Ascending aorta (tissue), 2 donors: ENCODE measurements at places on chromosomes 13 and 19.

- no peak for DNase-seq
- no peak overlapping the region for H3K27ac ChIP-seq
- H3K4me1 ChIP-seq = no peaks in the 10 kb centered on the region
Observed at GRCh38 chr13:24341439-24341838, 32.1 kb downstream of the C1QTNF9 start.

DNA sequence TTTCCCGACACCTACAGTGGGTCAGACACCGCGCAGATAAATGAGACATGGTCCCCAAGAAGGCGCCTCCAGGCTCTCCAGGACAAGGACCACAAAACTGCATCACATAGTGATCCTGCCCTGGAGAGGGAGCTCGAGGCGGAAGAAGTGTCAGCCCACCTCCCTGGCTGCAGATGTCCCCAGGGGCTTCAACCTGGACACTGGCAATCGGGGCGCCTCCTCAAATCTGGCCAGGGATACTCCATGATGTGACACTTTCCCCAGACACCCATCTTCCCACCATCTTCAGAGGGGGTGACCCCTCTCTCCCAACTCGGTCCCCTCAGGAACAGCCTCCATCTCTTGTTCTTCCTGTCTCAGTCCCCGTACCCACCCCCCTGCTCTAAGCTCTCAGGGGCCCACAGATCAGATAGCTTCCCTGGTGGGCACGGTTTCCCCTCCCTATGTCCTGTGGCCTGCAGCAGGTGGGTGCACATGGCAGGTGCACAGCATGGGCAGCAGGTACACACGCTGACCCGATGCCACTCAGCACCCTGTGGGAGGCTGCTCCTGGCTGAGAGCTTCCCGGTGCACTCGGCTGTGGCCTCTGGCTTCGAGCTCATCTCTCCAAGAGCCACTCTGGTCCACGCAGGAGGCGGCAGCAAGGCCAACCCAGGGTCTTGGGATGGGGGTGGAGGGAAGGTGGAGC lies 61.2 kb downstream of the PEPD start:
- no peak overlapping the region for H3K27ac ChIP-seq
- peak; percentile 54 for DNase-seq
- H3K4me1 ChIP-seq = no peaks in the 10 kb centered on the region
- no peak overlapping the region for H3K4me3 ChIP-seq

DNA sequence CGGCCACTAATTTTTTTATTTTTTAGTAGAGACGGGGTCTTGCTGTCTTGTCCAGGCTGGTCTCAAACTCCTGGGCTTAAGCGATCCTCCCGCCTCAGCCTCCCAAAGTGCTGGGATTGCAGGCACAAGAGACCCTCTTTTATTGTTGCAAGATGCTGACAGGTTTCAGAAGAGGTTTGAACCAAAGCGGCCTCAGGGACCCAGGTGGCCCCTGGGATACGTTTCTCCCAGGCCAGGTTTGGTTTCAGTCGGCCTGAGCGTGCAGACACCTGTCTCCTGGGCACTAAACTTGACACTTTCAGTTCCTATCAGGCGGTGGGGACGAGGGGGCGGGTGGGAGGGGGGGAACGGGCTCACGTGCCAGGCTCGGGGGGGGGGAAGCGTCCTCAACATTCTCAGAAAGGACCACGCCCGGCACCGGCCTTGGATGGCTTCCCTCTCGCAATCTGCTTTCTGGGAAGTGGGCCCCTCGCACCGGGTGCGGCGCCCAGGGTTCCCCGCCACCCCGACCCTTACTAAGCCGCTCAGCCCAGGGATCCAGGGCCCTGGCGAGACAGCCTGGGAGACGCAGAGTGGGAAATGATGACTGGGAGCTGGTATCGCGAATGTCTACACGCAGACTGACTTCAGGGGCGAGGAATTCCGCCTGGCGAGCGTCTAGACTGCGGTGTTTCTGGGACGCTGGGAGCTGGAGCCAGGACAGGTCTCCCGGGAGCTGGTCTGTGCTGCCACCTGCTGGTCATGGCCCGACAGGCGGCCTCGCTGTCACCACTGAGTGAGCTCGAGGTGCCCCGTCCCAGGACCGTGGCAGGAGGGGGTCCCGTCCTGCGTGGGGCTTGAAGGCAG lies 91.6 kb downstream of the GNG7 start:
- H3K4me1 ChIP-seq = no peaks in the 10 kb centered on the region
- no peaks in the 10 kb centered on the region for H3K27me3 ChIP-seq
- H3K4me3 ChIP-seq = peak overlapping the region; percentile 61
- no peaks in the 10 kb centered on the region for H3K36me3 ChIP-seq
- peak; percentile 80 for DNase-seq

GRCh38 chr13:49602005-49602404 lies 16.6 kb upstream of the RCBTB1 start:
- no peak overlapping the region for H3K4me3 ChIP-seq
- no peak overlapping the region for H3K27ac ChIP-seq
- H3K4me1 ChIP-seq = no peaks in the 10 kb centered on the region

DNA sequence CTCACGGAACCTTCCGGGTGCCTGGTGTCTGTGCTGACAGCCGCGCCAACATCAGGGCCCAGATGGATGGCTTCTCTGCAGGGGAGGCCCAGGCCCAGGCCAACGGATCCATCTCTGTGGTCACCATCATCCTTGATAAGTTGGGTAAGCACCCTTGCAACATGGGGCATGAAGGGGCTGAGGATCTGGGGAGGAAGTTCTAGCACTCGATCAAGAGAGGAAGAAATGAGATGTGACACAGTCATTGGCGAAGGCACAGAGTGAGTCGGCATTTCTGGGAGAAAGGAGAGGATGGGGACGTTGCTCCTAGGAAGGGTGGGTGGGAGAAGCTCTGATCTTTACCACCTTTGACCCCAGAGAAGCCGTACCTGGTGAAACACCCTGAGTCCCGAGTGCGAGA lies 4.4 kb downstream of the CILP2 start:
- peaks cover 13% of the 10 kb centered on the region for H3K27me3 ChIP-seq
- peaks cover 12% of the 10 kb centered on the region for H3K4me1 ChIP-seq
- H3K36me3 ChIP-seq = no peaks in the 10 kb centered on the region

- H3K27ac ChIP-seq = no peak overlapping the region
- H3K4me1 ChIP-seq = no peaks in the 10 kb centered on the region
- no peaks in the 10 kb centered on the region for H3K36me3 ChIP-seq
- no peaks in the 10 kb centered on the region for H3K27me3 ChIP-seq
Observed at GRCh38 chr19:56271151-56271550, 1.4 kb upstream of the EDDM13 start.

DNA sequence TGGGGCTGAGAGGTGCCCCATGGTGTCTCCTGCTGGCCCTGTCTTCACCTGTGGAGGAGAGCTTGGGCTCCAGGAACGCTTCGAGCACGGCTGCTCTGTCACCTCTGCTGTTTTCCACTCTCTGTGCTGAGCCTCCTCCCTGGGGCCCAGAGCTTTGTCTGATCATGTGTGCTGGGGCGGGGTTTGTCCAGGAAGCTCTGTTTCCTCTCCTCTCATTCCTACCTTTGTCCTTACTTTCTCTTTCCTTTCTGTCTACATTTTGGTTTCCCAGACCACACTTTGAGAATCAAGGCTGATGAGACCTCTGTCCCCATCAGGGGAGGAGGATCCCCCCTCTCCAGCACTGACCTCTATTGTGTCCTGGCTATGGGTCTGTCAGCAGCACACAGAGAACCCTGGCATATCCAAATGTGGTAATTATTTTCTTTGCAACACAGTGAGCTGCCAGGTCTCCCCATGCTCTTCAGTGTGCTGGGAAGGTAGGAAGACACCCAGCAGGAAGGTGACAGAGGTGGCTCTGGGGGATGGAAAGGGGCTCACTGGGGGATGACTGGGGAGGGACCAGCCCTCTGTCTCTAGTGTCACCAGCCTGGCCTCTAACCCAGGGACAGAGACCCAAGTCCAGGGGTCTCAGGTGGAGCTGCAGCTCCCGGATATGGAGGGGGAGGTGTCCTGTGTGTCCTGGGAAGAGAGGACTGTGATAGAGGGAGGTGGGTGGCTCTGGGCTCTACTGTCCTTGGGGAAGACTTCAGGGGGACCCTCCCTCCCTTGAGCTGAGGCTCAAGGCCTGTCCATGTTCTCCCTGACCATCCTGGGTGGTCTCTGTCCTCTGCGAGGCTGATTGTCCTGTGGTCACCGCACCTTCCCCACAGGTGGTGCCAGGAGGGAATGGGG lies at the start of gene CEACAM1:
TSS of gene CEACAM1 (minus strand) at position 128 of the 894 bp plus-strand sequence. CDS start at position 21, 107 bp downstream.
- H3K27ac ChIP-seq = no peak within 1 kb of the TSS
- H3K36me3 ChIP-seq = no peaks in the 10 kb centered on the region
- H3K4me1 ChIP-seq = no peaks in the 10 kb centered on the region
- no peaks in the 10 kb centered on the region for H3K27me3 ChIP-seq
- DNase-seq = no peak
- no peak within 1 kb of the TSS for H3K4me3 ChIP-seq

DNA sequence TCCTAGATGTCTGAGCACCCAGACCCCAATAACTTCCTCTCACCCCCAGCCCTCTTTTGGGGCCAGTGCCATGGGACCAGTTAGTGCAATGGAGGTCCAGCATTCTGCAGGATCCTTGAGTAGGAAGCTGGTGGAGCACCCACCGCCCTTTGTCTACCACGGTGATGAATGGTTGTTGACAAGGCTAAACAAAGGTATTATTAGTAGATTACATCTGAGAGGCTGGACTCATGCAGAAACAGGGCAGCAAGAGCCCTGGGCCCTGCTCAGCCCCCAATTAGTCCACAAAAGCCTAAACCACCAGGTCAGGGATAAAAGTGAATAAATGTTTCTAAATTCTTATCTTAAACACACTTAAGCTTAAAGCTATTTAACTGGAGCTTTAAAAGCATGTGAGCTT lies 196.5 kb upstream of the TSHZ3 start:
- no peaks in the 10 kb centered on the region for H3K4me1 ChIP-seq
- DNase-seq = no peak
- H3K4me3 ChIP-seq = no peak overlapping the region
- H3K36me3 ChIP-seq = no peaks in the 10 kb centered on the region
- H3K27ac ChIP-seq = no peak overlapping the region
- H3K27me3 ChIP-seq = no peaks in the 10 kb centered on the region

- H3K27me3 ChIP-seq = no peaks in the 10 kb centered on the region
- H3K4me3 ChIP-seq = no peak overlapping the region
- H3K27ac ChIP-seq = no peak overlapping the region
- H3K36me3 ChIP-seq = no peaks in the 10 kb centered on the region
- no peak for DNase-seq
Observed at GRCh38 chr13:20519875-20520274, 5.8 kb downstream of the CRYL1 start.

GRCh38 chr13:41327994-41328790 lies 17.1 kb downstream of the NAA16 start:
- H3K4me3 ChIP-seq = no peak overlapping the region
- H3K27me3 ChIP-seq = no peaks in the 10 kb centered on the region
- no peak for DNase-seq
- no peaks in the 10 kb centered on the region for H3K4me1 ChIP-seq

DNA sequence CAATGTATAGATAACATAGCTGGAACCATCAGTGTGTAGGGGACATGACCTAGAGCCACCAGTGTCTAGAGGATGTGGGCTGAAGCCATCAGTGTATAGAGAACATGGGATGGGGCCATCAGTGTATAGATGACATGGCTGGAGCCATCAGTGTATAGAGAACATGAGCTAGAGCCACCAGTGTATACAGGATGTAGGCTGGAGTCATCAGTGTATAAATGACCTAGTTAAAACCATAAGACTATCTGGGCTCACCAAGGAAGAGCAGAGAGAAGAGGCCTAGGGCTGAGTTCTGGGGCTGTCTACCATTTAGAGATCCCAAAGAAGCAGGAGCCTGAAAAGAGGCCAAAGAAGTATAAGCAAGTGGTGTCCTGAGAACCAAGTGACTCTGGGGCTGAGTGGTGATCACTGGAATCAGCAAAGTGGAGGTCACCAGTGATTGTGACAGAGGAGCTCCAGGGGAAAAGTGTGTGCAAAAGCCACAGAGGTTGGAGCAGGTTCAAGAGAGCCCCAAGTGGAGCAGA lies 41.0 kb downstream of the RFX2 start:
- H3K4me3 ChIP-seq = no peak overlapping the region
- H3K27ac ChIP-seq = peak overlapping the region; percentile 76
- peaks cover 17% of the 10 kb centered on the region for H3K4me1 ChIP-seq
- H3K27me3 ChIP-seq = no peaks in the 10 kb centered on the region
- no peak for DNase-seq
- no peaks in the 10 kb centered on the region for H3K36me3 ChIP-seq

DNA sequence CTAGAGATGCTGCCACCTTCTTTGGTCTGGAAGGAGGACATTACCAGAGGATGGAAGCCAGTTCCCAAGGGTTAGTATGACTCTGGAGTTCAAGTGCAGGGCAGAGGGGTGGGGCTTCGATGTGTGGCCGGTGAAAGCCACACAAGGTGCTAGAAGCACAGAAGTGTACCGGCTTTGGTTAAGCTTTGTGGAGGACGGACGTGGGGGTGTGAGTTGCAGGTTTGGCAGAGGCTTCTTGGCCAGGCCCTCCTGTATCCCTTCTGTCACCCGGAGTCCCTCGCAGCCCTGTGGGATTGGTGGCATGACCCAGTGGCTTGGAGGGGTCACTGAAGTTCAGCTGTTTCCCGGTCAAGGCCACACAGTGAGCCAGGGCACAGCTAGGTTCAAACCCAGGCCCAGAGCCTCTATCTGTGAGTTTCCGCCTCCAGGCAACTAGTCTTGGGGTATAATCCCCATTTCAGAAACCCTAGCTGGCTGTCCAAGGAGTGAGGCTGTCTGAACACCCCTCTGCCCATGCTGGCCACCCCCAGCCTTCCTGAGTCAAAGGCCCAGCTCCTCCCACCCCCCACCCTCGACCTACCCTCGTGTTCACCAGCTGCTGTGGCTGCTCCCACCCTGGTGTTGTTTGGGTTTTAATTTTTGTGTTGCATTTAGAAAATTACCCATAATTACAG lies 4.6 kb upstream of the SSBP4 start:
- H3K27ac ChIP-seq = peak overlapping the region; percentile 93
- no peaks in the 10 kb centered on the region for H3K27me3 ChIP-seq

DNA sequence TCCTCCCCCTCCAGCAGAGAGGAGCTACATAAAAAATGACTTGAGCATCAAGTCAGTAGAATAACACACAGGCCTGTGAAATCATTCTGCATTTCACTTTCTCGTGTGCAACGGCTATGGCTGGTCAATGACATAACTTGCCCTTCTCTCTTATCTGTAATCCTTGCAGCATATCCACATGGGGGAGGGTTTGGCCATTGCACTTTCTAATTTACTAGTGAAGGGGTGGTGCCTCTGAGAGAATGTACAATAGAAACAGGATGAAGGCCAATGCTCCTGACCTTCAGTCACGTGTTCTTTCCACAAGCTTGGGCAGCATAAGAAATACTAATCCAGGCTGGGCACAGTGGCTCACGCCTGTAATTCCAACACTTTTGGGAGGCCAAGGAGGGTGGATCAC lies 641.0 kb upstream of the ARGLU1 start:
- no peak overlapping the region for H3K4me3 ChIP-seq
- no peaks in the 10 kb centered on the region for H3K27me3 ChIP-seq
- no peak overlapping the region for H3K27ac ChIP-seq
- no peak for DNase-seq

GRCh38 chr13:102237230-102237629 lies 164.6 kb downstream of the FGF14 start:
- H3K27ac ChIP-seq = no peak overlapping the region
- no peaks in the 10 kb centered on the region for H3K36me3 ChIP-seq
- no peaks in the 10 kb centered on the region for H3K27me3 ChIP-seq
- DNase-seq = no peak
- H3K4me1 ChIP-seq = no peaks in the 10 kb centered on the region

- H3K4me3 ChIP-seq = no peak overlapping the region
- H3K36me3 ChIP-seq = peaks cover 25% of the 10 kb centered on the region
- H3K27me3 ChIP-seq = no peaks in the 10 kb centered on the region
- H3K27ac ChIP-seq = peak overlapping the region; percentile 55
Observed at GRCh38 chr19:3543150-3544057, 4.4 kb downstream of the TEKTIP1 start.

- H3K36me3 ChIP-seq = peaks cover 8% of the 10 kb centered on the region
- peaks cover 6% of the 10 kb centered on the region for H3K4me1 ChIP-seq
- H3K4me3 ChIP-seq = peak within 1 kb of the TSS; percentile 87
- peak within 1 kb of the TSS; percentile 81 for H3K27ac ChIP-seq
Observed at GRCh38 chr19:18588611-18589379, at the start of gene REX1BD. REX1BD (plus strand) TSS chr19:18588798; CDS start chr19:18588802, 4 bp downstream.

GRCh38 chr13:41833831-41834230 lies 127.1 kb downstream of the VWA8 start:
- H3K27me3 ChIP-seq = no peaks in the 10 kb centered on the region
- no peaks in the 10 kb centered on the region for H3K36me3 ChIP-seq
- no peak overlapping the region for H3K4me3 ChIP-seq
- no peaks in the 10 kb centered on the region for H3K4me1 ChIP-seq
